ENCODE measurements at places on chromosomes 11 and 22.

GRCh38 chr22:40415531-40416266, 45.3 kb downstream of the SGSM3 start:
- DNase-seq = no peak

DNA sequence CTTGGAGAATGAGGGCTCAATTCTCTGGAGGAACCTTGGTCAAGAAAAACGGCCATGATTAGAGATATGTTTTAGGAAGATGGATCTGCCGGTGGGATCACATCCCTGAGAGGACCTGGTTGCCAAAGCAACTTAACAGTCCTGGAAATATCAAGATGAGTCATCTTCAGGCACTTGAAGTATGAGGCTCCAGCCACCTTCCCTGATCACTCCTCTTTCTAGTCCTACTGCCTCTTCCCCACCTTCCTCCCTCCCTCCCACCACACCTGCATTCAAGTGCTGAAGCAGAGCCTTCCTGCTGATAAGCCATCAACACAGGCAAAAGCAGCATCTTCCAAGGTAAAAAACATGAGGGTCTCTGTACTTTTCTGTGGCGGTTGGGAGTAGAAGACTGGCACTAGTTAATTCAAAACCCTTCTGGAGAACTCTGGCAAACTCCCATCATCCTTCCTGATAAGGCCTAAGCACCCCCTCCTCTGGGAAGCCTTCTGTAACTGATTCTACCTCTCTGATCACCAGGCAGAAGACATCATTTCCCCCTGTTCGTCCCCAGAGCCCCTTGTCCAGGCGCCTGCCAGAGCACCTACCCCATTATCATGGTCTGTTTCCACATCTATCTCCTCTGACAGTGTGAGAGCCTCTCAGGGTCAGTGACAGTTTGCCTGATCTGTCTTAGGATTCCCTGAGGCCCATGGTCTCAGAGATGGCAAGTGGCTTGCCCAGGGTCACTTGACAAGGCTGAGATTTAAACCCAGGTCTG, 79.8 kb downstream of the CLPB start:
- DNase-seq = no peak

DNA sequence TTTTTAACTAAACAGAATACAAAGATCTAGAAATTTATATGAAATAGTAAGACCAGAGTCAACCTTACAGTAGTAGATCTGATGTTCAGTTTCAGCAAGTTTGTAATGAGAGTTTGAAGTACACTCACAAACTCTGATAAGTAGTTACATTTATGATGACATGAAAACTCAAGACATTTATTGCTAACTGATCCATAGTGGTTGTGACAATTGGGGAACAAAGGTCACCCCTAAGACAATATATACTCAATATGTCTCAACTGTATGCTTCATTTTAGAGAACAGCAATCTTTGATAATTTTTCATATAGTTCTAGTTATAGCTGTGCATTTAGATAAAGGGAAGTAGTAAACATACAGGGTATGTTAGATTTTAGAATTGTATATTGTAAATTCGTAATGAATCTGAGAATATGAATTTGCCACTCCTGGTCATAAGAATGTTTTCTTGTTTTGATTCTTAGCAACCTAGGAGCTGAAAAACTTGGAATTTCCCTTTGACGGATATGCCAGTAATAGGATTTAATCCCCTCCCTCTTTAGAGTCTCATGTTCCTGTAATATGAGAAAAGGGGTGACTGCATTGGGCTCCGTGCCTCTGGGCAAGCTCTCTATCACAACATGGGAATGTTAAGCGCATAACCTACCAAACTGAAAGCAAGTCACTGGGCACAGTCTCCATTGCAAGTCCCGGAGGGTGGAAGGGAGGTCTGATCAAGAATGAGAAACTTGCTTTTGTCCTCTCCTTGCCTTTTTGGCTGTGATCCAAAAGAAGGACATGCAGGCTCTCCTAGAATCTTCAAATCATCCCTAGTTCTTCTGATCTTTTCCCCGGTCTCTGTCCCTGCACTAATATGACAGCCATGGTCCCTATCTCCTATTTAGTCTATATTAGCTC, 11.4 kb downstream of the OR10D3 start:
- no peak for DNase-seq

DNA sequence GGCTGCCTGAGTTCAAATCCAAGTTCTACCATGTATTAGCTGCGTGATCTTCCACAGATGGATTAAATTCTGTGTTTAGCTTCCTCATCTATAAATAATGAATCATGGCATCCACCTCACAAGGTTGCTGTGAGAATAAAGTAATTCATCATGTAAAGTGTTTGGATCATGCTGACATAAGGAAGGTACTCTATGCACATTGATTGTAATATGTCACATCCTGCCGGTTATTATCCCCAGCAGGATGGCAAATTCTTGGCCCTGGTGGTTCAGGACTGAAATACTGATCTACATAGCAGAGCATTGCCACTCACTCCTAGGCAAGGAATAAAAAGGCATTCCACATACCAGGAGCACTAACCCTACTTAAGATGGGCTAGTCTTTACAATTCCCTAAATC, 40.8 kb downstream of the LGR4 start:
- no peak for DNase-seq

GRCh38 chr22:32364210-32364609, 6.5 kb downstream of the RFPL3 start:
- no peak for DNase-seq

DNA sequence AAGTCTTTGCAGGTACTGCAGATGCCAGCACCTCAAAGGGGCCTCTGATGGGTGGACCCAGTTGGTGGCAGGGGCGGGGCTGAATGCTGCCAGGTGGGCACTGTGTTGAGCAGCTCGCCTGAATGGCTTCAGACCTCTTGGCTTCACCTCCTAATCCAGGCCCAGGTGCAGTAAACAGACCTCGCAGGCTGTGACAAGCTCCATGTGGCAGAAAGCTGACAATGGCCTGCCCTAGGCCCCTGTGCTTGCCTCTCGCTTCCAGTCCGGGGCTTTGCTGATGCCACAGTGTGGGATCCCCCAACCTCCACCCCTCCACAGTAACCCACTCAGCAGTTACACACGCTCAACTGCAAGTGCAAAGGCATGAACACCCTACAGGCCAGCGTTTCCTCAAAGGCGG, 9.4 kb downstream of the IGLL1 start:
- no peak for DNase-seq

DNA sequence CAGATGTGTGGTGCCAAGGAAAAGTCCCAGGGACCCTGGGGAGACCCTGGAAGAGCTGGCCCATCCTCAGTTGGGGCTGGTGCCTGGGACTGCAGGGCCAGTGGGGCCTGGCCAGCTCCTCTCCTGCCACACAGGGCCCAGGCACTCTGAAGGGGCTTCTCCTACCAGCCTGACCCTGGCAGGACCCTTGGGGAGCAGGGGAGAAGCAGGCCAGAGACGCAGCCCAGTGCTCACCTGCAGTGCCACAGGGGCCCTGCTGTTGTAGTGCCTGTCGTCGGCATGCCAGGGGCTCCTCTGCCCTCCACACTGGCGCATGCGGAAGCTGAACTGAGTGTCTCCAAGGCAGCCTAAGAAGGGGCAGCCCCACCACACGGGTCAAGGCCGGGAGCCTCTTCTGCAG, 9.1 kb downstream of the DENND6B start:
- no peak for DNase-seq

- DNase-seq = no peak
These were observed 38.6 kb downstream of the IGF2 start for GRCh38 chr11:2100361-2101170.

DNA sequence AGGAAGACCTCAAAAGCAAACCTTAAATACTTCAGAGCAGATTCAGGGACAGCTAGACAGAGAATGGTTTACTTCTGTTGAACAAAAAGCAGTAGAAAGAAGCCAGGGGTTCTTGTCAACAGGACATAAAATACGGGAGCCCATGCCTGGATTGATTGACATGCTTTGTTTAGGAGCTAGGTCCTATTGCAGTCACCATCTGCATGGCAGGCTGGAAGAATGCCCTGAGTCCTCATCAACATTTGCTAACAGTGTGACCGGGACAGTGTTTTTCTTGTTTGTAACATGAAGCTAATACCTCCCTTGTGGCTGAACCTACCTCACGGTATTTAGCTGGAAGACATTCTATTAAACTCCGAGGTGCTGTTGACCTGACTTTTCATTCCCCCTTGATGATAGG, 225.4 kb downstream of the NTM start:
- no peak for DNase-seq

- DNase-seq = no peak
These were observed 30.1 kb downstream of the KIAA0930 start for GRCh38 chr22:45210577-45210976.

GRCh38 chr11:41020259-41020658, 439.2 kb downstream of the LRRC4C start:
- no peak for DNase-seq

DNA sequence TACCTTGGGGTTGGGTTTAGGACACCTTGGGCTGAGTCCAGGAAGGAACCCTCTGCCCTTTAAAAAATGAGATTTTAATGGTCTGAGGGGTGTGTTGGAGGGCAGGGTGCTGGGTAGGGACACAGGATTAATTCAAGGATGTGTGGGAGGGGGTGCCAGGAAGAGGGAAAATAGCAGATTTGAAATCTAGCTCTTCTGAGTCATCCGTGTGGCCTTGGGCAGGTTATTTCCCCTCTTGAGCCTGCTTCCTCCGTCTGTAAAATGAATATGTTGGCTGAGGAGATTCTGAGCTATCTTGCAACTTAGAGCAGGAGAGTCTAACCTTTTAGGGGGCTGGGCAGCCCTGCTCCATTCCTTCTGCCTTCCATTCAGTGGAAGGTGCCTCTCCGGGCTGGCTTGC, 3.0 kb downstream of the TSPAN18 start:
- DNase-seq = no peak

- DNase-seq = no peak
These were observed 38.5 kb downstream of the RIBC2 start for GRCh38 chr22:45451972-45452371.

DNA sequence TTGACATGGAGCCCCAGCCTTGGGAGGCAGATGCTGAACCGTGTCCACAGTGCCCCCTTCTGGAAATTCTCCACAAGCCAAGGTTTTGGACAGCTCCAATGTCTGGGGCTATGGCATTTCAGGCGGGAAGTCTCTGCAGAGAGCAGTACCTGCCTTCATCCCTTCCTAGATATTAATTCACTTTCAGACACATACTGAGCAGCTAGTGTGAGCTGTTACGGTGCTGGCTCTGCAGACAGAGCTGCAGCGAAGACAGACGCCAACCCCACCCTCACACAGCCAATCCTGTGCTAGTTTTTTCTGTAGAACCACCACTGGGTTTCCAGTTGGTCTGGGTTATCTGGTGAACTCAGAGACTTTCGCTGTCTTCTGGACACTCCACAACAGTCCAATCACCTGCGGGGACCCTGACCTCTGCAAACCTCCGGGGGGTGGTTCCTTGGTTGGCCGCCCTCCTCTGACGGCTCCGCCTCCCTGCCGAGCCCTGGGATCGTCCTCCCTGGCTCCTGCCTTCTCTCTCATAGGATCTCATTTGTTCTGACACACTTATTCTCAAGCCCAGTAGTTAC, 9.1 kb downstream of the LMF2 start:
- DNase-seq = no peak

- no peak for DNase-seq
These were observed 8.3 kb upstream of the SIDT2 start for GRCh38 chr11:117170210-117170609.

DNA sequence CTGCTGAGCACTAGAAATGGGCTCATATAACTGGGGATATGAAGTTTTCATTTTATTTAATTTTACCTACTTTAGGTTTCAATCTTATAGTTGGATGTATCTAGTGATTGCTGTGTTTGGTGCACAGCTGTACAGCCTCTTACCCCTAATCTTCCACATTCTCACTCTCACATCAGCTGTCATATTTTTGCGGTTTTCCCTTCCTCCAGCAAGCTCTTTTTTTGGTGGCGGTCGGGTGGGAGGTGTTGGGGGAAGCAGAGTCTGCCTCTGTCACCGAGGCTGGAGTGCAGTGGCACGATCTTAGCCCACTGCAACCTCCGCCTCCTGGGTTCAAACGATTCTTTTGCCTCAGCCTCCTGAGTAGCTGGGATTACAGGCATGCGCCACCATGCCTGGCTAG, 445.1 kb upstream of the ISX start:
- DNase-seq = no peak

DNA sequence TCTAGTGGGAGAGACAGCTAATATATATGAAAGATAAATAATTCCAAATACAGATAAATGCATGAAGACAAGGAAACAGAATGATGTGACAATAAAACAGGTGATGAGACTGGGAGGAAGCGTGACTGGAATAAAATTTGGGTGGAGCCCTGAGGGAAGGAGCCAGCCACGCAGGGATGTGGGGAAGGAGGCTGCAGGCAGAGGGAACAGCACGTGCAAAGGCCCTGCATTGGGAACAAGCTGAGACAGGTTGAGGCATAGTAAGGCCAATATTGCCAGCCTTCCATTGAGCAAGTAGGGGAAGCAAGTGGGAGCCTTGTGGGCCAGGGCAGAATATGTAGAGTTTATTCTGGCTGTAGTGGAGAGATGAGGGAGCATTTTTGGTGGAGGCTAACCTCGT, 107.5 kb upstream of the CRYBB3 start:
- DNase-seq = no peak

GRCh38 chr11:46038529-46038928, 82.7 kb downstream of the PHF21A start:
- DNase-seq = no peak

DNA sequence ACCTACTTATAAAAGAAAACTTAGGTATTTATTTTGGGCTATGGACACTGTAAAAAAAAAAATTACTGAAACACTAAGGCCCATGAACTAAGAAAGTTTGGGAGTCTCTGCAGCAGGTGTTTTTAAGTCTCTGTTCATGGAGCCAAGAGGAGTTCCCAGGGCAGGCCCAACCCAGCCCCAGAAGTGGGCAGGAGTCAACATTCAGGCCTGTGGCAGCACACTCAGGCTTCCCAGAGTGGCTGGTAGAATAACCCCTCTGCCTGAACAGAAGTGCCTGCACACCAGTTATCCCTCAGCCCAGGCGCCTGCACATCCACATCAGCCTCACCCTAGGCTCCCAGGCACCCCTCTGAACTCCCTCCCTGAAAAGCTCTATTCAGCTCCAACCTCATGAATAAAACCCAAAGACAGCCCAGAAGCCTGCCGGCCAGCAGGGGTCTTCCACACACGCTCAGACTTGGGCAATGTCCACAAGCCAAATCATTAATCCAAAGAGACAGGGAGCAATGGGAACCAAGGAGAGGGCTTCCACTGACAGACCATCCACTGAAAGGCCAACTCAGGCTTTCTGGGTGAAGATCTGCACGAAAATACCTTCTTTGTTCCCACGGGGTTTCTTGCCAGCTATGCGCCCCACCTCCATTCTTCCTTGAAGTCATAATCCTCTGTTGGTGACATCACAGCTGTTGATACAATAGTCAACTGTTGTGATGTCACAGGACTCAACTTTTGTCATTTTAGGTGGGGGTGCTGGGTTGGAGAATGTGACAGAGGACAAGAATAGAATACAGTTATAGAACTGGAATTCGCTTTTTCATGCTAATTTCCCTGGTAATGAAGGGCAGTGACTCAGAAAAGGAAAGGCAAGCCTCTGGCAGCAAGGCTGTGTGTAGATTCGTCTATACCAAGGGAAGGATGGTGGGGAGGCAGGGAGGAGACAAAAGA, 83.7 kb downstream of the RPL27A start:
- DNase-seq = no peak

DNA sequence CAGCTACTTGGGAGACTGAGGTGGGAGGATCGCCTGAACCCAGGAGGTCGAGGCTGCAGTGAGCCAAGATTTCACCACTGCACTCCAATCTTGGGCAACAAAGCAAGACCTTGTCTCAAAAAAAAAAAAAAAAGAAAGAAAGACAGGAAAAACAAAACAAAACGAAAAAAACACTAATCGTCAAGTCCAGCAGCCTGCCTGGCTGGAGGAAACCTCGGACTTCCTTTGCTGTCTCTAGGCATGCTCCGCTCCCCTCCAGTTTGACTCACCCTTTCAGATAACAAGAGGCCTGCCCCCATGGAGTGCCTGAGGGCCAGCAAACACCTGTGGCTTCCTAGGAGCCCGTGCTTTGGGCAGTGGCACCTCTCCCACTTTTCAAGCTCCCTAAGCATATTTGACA, 28.8 kb upstream of the CHKA start:
- no peak for DNase-seq
